Endothelial cell of umbilical vein (primary cell): ENCODE measurements at places on chromosomes 5 and 9. TPM values are rescaled to one million over a fixed set of nuclear protein-coding genes. Genes with fewer than 3 reads are reported as not detected.
A peak's percentile ranks its signal among the peaks of the same experiment; 100 is the strongest.

DNA sequence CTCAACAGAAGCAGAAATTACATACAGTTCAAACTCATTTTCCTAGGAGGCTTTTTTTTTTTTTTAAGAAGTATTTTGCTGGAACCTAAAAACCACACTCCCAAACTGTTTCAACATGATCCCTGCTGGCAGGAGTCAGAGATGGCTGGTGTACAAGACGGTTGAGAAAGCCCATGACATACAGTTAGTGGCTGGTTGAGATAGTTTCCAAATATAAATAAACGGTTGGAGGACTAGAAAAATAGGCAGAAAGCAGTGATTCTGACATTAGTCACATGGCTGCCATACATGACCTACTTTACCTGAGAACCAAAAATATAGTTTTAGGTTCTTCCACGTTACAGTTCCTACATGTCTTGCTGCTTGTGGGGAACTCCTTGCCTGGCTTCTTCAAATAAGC, 31.7 kb upstream of the BASP1 start:
- DNase-seq, result no peak

DNA sequence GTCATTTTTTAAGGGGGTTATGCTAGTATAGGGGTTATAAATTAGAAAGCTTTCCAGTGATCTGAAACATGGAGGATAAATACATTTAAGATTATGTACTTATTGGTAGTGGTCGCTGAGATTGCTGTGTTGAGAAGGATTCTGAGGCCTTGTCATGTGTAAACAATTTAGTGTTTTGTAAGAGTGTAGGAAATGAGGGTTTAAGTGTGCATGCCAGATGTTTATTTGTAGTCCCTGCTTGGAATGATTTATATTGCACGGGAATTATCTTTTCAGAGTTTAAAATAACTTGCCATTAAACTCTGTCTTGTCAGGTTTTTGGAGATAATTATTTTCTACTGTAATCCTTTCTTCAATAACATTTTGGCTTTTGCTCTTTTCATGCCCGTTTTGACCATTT, 19.4 kb downstream of the ZNF618 start:
- no peak for DNase-seq

DNA sequence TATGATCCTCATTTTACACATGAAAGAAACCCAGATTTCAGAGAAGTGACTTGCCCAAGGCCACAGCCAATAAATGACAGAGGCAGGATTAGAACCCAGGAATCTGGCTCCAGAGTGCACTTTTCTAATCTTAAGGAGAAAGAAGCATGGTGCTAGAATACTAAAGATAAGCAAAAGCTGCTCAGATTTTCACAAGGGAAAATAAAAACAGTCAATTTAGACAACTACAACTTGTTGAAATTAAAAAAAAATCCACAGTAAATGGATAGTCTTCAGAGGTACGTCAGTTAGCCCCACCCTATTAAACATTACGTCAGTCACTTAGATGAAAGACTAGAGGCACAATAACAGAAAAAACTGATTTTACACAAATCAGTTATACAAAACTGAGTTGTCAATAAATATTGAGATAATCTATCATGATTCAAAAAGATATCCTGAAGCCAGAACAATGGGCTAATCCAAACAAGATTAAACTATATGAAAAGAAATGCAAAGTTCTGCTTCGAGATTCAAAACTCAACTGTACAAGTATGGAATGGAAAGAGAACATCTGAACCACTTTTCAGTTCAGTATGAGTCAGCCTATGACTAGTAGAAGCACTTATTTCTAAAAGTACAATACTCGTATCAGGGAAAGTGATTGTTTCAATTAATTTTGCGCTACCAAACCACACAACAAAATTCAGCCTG, 9.3 kb downstream of the TMEM245 start:
- DNase-seq, result peak; percentile 89

GRCh38 chr5:126851501-126852011, 74.6 kb downstream of the LMNB1 start:
- DNase-seq, result no peak

GRCh38 chr9:72454871-72455491, 66.4 kb upstream of the TMC1 start:
- DNase-seq, result no peak

The FOXB2 gene
- not detected in 2 replicates for polyA plus RNA-seq

The SPINK5 gene
- polyA plus RNA-seq, result 0.06 and 0.12 TPM in 2 replicates

The ARSI gene
- polyA plus RNA-seq, result 0.03 and 0.17 TPM in 2 replicates

The C5orf46 gene
- 0.66 and 2.3 TPM in 2 replicates for polyA plus RNA-seq

The PCAT7 gene
- not detected in 2 replicates for polyA plus RNA-seq

The ITK gene
- not detected in 2 replicates for polyA plus RNA-seq

The SLC36A3 gene
- not detected in 2 replicates for polyA plus RNA-seq
